ENCODE measurements at places on chromosomes 6 and 20.

DNA sequence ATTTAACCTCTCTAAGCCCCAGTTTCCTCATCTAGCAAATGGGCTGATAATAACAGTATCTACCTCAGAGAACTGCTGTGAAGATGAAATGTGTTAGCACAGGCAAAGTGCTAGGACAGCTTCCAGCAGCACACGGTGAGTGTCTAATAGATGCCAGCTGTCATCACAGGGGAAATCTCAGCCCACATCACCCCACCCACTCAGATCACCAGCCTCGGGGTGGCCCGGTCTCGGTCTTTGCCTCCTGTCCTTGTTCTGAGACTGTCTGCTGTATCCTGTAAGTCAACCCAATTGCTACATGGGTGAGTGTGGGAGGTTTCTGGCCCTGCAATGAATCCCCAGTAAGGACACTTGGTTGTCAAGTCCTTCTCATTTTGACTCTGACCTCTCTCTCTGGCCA lies 99.5 kb upstream of the ZNFX1 start:
- no peak for DNase-seq

GRCh38 chr6:51866867-51867266 lies 220.5 kb downstream of the PKHD1 start:
- no peak for DNase-seq

- DNase-seq, result no peak
These were observed 3.0 kb downstream of the TLDC2 start for GRCh38 chr20:36878941-36879340.

DNA sequence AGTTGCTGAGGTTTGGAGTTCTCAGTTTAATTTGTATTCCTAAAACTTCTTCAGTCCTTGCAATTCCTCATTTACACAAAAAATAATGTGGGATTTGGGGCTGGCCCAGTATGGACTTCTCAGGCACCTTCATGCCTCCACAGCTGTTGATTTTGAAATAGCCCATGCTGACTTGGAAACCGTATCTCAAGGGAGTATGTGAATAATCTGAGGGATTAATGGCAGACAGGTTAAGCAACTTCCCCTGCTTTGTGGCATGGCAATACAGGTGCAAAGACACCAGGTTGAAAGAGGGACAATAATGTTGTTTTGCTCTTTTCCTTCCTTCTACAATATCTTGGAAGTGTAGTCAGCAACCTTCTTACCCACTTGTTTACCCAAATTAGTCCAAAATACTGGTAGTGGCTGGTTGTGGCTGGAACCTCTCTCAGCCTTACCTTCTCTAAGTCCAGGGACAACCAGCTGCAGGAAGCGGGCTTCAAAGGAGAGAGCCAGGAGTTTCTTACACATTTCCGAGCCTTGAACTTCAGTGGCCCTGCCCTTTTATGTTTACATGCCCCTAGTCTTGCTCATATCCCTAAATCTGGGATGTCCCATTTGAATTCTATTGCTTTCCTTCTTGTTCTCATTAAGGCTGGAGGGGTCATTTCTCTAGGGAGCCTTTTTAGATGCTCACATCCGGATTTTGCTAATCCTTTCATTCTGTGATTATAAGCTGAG lies 44.1 kb upstream of the ADGRF1 start:
- no peak for DNase-seq

DNA sequence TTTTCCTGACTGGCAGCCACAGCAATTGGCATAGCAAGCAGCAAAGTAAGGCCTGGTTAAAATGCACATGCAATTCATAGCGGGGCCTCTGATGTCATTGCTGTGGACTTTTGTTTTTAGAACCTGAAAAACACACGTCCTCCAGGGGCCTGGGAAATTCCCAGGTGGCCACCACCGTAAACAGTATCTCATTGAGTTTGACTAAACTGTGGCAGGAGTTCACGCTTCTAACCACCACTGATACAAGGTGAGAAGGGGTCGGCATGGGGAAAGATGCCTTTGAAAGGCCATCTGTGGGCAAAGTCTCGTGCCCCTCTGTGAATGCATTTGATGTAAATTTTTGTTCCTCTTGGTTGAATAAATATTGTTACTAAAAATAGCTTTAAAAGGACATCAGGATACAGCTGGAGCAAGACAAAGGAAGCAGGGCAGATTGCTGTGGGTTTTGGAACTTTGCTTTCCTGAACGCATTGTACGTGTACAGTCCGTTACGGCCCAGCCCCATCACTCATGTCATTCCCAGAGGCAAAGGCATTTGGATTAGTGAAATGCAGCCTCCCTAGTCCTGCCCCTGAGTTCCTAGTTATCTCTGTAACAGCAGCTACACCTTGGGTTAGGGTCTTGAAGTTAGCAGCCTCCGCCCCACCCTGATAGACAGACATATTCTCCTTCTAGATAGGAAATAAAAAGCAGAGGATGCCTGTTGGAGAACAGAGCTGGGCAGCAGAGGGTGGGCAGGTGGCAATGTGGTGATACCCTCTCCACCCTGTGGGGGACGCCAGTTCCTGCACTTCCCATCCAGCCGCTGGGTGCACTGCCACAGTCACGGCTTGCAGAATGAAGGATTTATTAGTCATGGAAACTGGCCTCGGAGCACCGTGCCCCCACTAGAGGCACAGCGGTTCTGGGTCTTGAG lies 80.3 kb downstream of the ZDHHC14 start:
- DNase-seq, result peak; percentile 52

GRCh38 chr20:44104798-44105517 lies 82.0 kb downstream of the JPH2 start:
- no peak for DNase-seq

GRCh38 chr20:36847710-36848040 lies 28.3 kb upstream of the TLDC2 start:
- DNase-seq, result no peak

DNA sequence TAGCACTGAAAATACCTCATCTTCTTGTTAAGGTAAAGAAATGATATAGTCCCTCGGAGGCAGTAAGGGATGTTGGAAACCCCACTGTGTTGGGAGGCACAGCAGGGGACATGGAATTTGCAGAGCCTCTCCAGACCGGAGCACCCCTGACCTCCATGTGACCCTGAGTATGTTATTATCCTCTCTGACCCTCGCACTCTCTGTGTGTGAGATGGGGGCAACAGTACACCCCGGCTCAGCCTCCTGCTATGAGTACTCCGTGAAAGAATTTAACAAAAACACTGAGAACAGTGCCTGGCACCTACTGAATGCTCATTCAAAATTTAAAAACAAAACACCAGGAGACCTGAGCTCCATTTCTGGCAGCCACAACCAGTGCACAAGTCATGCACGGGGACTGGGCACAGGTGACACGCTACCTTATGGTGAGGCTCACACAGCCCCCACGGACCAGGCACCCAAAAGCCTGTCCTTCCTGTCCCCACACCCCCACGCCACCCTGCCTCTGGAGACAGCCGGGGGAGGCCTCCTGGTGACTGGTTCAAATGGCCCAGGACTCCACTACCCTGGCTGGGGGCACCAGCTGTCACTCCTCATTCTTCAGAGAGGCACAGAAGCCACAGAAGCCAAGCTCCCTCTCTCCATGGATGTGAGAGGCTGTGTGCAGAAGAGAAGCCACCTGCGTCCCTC lies 6.1 kb downstream of the NINL start:
- DNase-seq, result no peak

- DNase-seq, result no peak
These were observed 243.7 kb upstream of the SOX4 start for GRCh38 chr6:21349834-21350233.

GRCh38 chr20:30892541-30893345 lies 364.7 kb upstream of the DEFB115 start:
- DNase-seq, result no peak

- peak; percentile 21 for DNase-seq
These were observed 41.7 kb upstream of the FAM135A start for GRCh38 chr6:70371454-70372105.

DNA sequence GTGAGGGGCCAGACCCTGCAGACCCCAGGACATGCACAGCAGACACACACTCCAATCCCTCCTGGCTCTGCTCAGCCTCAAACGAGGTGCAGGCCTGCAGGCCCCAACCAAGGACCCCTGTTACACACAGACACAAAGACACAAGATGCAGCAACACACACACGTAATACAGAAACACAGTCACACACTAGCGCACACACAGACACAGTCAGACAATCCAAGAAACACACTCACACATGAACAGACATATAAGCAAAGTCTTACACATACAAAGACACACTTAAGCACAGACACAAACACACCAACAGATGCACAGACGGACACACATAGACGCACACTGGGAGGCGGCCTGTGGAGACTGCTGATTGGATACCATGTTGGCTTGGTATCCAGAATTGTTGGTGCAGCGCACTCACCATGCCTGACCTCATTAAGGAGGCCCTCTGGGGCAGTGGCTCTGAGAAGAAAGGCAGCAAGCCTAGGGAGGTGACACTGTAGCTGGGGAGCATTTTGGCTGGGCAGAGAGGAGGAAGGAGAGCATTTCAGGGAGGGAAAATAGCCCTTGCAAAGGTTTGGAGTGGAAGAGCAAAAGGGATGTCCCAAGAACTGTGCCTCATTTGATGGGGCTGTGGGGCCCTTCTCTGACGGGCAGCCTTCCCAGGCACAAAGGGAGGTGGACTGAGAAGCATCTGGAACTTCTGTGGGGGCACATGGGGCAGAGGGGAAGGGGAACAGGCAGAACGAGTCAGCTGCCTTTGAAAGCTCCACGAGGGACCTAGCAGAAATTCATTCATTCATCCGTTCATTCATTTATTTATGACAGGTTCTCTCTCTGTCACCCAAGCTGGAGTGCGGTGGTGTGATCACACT lies 1.4 kb upstream of the HSPA12B start:
- DNase-seq, result no peak

DNA sequence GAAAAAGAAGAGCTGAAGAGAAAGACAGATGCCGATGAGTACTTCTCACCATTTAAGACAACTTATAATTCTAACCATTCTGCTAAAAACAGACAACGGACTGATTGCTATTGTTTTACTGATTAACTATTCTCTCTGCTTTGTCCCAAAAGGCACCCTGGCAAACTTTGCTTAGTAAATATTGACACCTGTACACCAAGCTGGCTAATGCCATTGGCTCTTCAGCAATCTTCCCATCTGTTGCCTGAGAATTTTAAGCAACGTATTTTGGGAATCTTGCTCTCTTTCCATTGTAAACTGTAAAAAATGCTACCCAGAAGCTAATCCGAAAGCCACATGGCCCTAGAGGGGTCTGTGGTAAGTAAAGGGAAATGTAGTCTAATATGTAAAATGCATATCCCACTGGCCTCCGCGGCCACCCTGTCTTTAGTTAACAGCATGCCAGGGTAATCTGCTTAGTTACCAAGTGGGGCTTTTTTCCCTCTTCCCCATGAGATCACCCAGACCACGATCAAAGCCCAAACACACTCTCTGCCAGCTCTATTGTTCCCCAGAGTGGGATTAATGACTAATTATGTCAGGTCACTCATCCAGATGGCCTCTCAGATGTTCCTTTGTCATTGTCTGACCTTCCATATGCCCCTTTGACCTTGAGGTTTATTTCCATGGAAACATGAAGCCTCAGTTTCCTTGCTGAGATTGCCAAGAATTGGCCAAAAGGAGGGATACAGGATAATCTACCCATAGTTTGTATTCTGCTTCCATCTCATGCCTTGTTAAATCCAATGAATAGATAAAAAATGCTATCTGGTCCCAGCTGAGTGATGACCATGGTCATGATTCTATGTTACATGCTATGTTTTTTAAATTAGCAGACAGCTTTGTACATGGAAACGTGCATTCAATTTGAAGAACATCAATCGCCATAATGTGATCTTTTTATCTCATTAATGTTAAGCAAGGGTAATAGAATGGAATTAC lies 216.4 kb upstream of the MCHR2 start:
- DNase-seq, result no peak

Data from AG04449 (cell line).